ENCODE measurements at places on chromosomes 2 and 18. TPM values are rescaled to one million over a fixed set of nuclear protein-coding genes. Genes with fewer than 3 reads are reported as not detected.

- no peak for DNase-seq
These were observed 47.0 kb upstream of the AP1S3 start for GRCh38 chr2:223884399-223884798.

DNA sequence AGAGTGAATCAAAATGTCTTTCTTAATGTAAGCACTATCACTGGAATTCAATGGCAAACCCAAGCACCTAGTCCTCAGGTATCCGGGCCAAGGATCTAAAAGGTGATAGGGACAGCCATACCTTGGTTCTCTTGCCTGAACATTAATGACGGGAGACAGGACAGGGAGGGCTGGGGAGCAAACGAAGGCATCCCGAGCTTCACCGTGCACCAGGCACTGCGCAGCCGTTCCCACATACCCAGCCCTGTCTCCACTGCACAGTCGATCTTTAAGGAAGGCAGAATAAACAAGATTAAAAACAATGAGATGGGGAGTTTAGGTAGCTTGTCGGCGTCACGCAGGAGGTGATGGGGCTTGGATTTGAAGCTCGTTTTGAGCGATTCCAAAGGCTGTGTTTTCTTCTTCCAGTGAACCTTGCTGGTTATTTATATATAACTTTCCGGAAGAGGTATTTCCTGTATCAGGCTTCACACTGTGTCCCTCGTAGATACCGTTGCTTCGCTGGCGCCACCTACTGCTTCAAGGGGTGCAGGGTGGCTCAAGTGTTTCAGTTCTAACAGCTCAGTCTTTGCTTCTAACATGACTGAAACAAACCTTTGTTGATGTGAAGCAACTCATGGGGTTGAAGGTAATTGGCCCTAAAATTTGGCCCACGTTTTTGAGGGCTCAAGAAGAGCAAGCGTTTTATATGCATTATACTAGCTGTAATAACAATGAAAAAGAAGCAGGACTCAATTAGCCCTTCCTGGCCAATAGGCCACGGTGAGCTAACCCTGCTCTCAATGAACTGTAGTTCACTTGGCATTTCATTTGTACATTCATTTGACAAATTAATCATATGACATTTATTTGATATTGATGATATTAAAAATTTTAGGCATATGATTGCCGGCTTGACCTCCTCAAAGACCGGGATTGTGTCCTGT lies 77.4 kb downstream of the DCDC2C start:
- peak; percentile 68 for DNase-seq

- DNase-seq, result peak; percentile 74
These were observed 1.3 kb upstream of the DPYSL5 start for GRCh38 chr2:26846334-26847306.

- DNase-seq, result no peak
These were observed 249.0 kb downstream of the CDH20 start for GRCh38 chr18:61582202-61582710.

DNA sequence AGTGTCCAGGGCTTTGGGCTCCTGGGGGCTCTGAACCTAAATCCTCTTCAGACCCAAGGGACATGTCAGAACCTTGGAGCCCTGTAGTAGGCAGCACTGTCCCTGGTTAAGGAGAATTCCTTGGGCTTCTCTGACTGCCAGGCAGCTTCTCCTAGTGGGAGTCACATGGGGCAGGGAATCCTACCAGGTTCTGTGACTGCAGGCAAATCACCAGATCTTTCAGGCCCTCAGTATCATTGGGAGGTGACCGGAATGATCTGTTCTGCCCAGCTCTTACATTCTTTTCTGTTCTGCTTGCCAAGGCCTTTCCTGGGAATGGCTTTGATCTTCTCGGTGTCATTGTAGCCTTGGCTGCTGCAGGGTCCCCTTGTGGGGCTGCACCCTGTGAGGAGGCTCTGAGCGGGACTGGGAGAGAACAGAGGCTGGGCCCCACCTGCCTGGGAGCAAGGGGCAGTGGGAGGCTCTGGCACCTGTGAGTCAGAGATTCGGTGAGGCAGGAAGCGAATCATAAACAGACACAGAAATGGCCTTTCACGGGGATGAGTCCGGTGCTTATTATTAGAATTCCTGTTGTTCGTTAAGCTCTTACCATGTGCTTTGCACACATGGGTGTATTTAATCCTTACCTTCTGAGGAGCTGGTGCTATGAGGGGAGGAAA lies 14.1 kb downstream of the CEP68 start:
- DNase-seq, result peak; percentile 76

DNA sequence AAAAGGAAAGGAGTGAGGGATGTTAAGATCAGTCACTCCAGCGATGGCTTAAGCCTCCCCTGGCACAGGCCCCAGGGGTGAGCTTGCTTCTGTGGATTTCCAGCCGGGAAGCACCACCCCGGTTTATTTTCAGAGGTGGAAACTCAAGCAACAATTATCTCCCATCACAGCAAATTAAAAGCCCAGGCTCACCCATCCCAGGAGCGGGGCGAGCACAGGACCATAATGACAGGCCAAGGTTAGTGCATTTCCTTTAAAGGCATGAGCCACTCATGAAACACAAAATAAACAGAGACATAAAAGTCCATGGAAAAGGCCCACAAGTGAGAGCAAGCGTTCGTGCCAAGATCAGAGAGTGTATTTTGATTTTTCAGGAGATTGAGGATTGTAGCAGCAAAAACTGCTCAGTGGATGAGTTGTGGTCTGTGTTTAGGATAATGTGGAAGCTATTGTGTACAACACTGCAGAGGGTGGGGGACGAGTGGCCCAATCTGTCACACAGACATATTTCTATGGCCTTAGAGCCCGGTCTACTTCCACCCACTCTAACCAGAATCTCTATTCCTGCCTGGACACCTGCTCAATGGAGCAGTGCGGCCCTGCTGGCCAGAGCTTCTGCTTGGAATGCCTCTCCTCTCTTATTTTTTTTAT lies 111.4 kb upstream of the CDC42EP3 start:
- DNase-seq, result no peak

DNA sequence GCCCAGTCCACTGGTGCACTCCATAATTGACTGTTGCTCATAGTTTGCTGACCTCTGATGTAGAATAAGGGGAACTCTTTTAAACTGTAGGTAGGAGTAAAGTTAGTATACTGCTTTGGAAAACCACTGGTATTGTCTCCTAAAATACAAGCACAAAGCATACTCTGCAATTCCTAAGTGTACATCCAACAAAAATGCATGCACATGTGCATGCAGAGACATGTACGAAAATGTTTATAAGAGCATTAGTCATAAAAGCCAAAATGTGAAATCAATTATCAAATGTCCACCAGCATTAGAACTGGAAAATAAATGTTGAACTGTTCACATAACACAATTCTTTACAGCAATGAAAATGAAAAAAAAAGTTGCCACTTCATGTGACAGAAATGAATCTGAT lies 39.8 kb upstream of the DDX18 start:
- DNase-seq, result no peak

- DNase-seq, result no peak
These were observed 14.8 kb upstream of the BBS5 start for GRCh38 chr2:169464466-169464865.

- no peak for DNase-seq
These were observed 15.3 kb downstream of the TET3 start for GRCh38 chr2:73999881-74000597.

GRCh38 chr2:33321236-33321771 lies 155.1 kb upstream of the RASGRP3 start:
- DNase-seq, result no peak

- no peak for DNase-seq
These were observed 7.9 kb upstream of the NABP1 start for GRCh38 chr2:191670076-191670475.

DNA sequence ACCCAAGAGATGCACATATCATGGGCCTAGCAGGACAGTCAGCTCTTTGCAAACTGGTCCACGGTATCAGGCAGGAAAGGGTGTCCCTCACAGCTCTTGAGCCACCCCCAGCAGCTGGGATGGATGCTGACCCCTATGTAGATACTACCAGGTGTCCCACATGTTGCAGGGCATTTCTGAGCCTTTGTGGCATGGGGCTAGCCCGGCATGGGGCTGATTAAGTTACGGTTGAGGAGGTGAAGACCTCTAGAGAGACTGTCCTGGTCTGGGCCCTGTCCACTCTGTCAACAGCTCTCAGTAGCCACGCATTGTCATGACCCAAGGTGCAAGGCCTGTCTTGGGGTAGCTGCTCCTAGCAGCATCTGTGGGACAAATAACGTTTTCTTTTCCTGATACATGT lies 6.7 kb downstream of the LDLRAD4 start:
- no peak for DNase-seq

DNA sequence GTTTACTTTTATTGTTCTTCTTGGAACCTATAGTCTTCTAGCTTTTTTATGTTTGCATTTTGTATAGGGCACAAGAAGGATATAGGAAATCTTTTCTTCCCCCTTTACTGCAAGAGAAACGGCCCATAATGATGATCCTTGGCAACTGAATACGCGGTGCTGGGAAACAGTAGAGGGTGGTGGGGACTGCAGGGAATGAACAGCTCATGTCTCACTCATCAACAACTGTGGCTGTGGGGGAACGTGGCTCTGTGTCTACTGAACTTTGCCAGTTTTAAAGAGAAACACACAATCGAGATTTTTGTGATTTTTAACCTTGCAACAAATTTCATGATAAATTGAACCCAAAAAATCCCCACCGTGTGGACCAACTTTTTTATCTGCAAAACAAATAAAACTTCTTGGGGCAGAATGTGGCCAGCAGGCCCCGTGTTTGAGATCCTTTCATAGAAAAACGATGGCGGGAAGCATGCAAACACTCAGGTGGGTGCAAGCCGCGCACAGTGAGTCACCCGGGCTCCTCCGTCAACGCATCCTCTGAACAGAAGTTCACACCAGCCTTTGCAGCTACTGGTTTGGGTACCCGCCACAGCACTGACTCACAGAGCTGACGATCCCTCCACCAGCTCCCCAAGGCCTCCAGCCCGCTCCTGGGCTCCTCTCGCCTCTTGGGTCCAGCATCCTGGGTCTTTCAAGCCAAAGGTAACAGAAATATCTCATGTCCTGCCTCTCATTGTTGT lies 149.3 kb downstream of the COL6A3 start:
- DNase-seq, result no peak

DNA sequence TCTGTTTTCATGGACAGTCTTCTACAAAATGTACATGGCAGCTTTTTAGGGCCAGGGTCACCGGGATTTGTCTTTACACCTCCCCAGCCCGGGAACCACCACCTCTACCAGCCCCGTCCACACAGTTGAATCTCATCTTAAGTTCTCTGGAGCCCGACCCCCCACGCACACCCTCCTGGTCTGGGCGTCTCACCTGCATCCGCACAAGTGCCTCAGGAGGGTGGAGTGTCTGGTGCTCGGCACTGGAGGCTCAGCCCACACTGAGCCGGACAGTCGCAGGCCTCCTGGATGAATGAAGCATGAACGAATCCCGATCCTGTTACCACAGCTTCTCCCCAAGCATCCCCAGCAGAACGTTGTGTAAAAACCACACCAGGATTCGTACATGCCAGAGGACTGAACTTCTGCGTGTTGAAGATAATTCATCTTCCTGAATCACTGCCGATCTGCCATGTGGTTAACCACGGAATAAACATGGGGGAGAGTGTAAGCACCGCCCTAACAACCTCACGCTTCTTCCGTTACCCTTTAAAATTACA lies 162.0 kb downstream of the RTP5 start:
- DNase-seq, result peak; percentile 7

GRCh38 chr2:83369601-83370418 lies 1089.3 kb downstream of the SUCLG1 start:
- DNase-seq, result no peak

Gene RUFY4
- total RNA-seq, result not detected

Gene LYG1
- 1.8 TPM for total RNA-seq

Gene SIX2
- total RNA-seq, result not detected
